Airway epithelial cell (primary cell): ENCODE measurements at places on chromosomes 11 and 22. TPM values are rescaled to one million over a fixed set of nuclear protein-coding genes. Genes with fewer than 3 reads are reported as not detected.

Gene ETS1
- total RNA-seq = 36.0 and 52.7 TPM in 2 replicates

Gene OR8J3
- total RNA-seq = not detected in 2 replicates

Gene OR5P2
- not detected in 2 replicates for total RNA-seq

Gene KRTAP5-9
- total RNA-seq = not detected in 2 replicates

Gene RIN1
- 58.2 and 67.9 TPM in 2 replicates for total RNA-seq

Gene RFPL2
- total RNA-seq = not detected in 2 replicates

Gene NRXN2
- not detected in 2 replicates for total RNA-seq

Gene PIWIL4
- total RNA-seq = 0.35 and 1.2 TPM in 2 replicates

Gene SLC1A2
- not detected in 2 replicates for total RNA-seq

Gene MS4A15
- total RNA-seq = not detected in 2 replicates

Gene TMEM86A
- 1.2 and 1.3 TPM in 2 replicates for total RNA-seq

Gene KREMEN1
- total RNA-seq = 16.2 and 30.4 TPM in 2 replicates

Gene NEFH
- 3.6 and 3.7 TPM in 2 replicates for total RNA-seq

Gene SELENOH
- total RNA-seq = 174 and 240 TPM in 2 replicates

Gene THYN1
- 51.9 and 63.5 TPM in 2 replicates for total RNA-seq

Gene MUC2
- not detected in 2 replicates for total RNA-seq

Gene TMEM191B
- total RNA-seq = 1.3 TPM in 1 of 2 replicates, not detected in the other

Gene OR5A1
- not detected in 2 replicates for total RNA-seq

Gene FGF19
- total RNA-seq = not detected in 2 replicates

Gene CAVIN3
- total RNA-seq = 187 and 202 TPM in 2 replicates

Gene SLC7A4
- total RNA-seq = 2.0 TPM in 2 replicates

Gene LRRC74B
- total RNA-seq = not detected in 2 replicates

Gene CECR2
- total RNA-seq = 0.07 TPM in 1 of 2 replicates, not detected in the other

Gene DMC1
- 1.6 and 24.8 TPM in 2 replicates for total RNA-seq

Gene NRGN
- total RNA-seq = 0.28 and 1.7 TPM in 2 replicates

Gene NAALAD2
- total RNA-seq = not detected in 2 replicates

Gene OR5AK2
- not detected in 2 replicates for total RNA-seq

Gene APOA4
- total RNA-seq = not detected in 2 replicates

Gene C22orf31
- not detected in 2 replicates for total RNA-seq

Gene CHCHD10
- 0.98 and 7.2 TPM in 2 replicates for total RNA-seq

Gene CRYBB3
- total RNA-seq = 0.56 TPM in 1 of 2 replicates, not detected in the other

Gene OR10AG1
- total RNA-seq = not detected in 2 replicates

Gene GVQW3
- total RNA-seq = 0.28 TPM in 2 replicates

Gene TREH
- total RNA-seq = not detected in 2 replicates

Gene CREBZF
- total RNA-seq = 17.1 and 21.9 TPM in 2 replicates

Gene PIK3C2A
- total RNA-seq = 28.6 and 36.8 TPM in 2 replicates

Gene DNAJC4
- total RNA-seq = 7.0 and 15.3 TPM in 2 replicates

Gene ACRV1
- not detected in 2 replicates for total RNA-seq

Gene IL10RA
- not detected in 2 replicates for total RNA-seq

Gene CATSPERZ
- total RNA-seq = 0.63 TPM in 1 of 2 replicates, not detected in the other

Gene CATSPER1
- total RNA-seq = 0.42 TPM in 1 of 2 replicates, not detected in the other

Gene DDX25
- not detected in 2 replicates for total RNA-seq

Gene OOSP1
- total RNA-seq = not detected in 2 replicates
